ENCODE measurements at places on chromosomes 16 and 17.

DNA sequence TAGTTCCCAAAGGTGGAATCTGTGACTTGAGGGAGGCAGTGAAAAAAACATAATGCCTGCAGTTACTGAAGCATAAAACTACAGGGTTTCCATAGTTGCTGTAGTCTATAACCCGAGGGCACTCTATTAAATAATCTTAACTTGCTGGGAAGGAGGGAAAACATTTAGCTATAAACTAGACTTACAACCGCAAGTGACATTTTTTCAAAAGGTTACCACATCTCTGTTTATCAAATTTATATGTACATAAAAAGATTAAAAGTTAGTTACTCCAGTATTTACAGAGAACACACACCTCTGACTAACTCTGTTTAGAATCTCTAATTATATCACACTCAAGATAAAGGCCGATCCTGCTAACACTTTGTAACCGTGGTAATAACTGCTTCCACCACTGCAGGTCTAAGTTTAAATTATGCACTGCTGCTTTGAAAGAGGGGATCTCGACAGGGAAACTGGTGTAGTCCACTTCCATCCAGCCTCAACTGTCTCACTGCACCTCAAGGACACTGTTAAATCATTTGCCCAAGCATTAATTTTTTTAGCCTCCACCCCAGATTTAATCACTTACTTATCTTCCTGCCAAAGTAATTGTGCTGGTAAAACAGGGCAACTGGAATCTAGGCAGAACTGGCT lies 14.6 kb downstream of the KCNJ16 start:
- DNase-seq = no peak

DNA sequence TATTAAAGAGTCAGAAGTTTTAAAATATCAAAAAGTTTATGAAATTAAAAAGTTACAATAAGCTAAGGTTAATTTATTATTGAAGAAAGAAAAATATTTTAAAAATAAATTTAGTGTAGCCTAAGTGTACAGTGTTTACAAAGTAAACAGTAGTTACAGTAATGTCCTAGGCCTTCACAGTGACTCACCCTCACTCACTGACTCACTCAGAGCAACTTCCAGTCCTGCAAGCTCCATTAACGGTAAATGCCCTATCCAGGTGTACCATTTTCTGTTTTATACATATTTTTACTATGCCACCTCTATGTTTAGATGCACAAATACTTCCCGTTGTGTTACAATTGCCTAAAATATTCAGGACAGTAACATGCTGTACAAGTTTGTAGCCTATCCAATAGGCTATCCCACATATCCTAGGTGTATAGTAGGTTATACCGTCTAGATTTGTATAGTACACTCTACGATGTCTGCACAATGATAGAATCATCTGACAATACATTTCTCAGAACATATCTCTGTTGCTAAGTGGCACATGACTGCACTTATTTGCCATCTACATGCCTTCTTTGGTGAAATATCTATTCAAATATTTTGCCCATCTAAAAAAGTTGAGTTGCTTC lies 67.2 kb upstream of the WSB1 start:
- no peak for DNase-seq

- DNase-seq = no peak
These were observed 59.4 kb downstream of the RGS9 start for GRCh38 chr17:65196617-65197016.

DNA sequence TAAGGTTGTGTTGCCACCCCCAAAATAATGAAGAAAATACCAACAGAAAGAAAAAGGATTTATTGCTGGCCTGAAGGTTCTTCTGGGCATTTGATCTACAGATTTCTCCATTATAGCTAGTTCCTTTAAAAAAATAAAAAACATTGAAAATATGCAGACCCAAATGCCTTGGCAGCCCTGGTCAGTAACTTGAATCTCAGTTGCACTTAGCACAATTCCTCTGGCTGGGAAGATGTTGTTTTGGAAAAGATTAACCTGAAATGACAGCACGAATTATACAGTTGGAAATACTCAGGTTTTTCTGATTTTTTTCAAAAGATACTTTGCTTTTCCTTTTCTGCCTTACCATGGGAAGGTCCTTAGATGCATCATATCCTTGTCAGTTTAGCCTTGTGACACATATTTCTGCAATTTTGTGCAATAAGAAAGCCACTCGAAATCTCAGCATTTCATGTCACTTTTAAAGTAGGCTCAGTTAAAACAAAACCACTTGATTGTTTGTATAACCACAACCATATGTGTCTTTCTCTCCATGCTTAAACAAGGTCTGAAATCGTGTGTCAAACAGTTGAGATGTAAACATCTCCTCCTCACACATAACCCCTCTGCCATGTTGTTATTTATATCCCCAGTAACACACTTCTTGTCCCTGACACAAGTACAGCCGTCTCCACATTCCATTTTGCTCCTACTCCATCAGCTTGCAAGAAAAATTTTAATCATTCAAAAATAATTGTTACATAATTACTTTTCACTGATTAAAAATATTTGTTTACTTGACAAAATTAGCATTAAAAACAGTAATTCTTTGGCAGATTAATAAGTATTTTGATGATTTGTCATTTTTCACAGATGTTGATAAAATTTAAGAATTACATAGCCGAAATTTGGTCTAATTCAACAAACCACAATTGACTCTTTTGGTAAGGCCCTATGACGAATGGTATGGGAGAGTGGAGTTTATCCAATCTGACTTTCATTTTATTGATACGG lies 61.1 kb downstream of the SIAH1 start:
- DNase-seq = no peak

GRCh38 chr16:79327836-79328235 lies 272.7 kb downstream of the MAF start:
- DNase-seq = no peak

DNA sequence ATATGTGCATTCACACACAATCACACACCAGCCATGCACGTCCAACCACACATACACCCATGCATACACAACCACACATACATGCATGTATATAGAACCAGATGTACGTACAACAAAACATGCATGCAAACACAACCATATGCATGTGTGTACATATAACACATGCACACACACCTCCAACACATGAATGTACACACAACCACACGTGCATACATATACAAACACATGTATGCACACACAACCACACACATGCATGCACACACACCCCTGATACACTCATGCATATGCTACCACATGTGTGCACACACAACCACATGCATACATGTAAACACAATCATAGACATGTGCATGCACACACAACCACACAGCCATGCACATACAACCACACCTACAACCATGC lies 52.0 kb upstream of the SDK2 start:
- no peak for DNase-seq

- no peak for DNase-seq
These were observed 18.0 kb downstream of the CD7 start for GRCh38 chr17:82299452-82299851.

GRCh38 chr16:74468807-74469525 lies 47.7 kb upstream of the CLEC18B start:
- no peak for DNase-seq

- DNase-seq = peak; percentile 90
These were observed 107.6 kb downstream of the ZNF423 start for GRCh38 chr16:49748322-49748721.
